Epithelial cell of esophagus (primary cell): ENCODE measurements at places on chromosomes 11 and 22.

DNA sequence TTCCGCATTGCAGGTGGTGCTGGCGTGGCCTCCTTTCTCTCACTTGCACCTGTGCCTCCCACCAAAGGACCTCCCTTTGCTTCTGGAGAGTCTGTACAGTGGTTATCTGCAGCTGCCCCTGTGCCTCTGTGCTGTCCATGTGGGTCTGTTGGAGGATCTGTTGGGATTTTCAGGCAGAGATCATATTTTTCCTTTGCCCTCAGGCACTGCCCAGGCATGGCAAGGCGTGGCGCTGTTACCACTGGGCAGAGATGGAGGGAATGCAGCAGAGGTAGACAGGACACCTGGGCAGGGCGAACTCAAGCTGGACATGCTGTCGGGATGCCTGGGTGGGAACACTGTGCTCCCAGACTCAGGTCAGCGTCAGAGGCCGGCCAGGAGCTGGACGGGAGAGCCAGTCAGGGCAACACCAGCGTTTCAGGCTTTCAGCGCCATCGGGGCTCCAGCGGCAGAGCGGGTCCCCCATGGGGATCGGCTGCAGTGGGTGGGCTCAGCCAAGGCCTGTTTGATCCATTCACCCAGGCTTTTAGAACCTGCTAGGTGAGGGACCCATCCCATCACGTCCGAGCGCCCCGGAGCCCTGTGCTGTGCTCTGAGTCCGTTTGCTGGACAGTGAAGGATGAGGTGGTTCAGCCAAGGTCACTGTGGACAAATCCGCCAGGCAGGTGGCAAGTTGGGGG, 718.9 kb downstream of the BRD1 start:
- DNase-seq = no peak

DNA sequence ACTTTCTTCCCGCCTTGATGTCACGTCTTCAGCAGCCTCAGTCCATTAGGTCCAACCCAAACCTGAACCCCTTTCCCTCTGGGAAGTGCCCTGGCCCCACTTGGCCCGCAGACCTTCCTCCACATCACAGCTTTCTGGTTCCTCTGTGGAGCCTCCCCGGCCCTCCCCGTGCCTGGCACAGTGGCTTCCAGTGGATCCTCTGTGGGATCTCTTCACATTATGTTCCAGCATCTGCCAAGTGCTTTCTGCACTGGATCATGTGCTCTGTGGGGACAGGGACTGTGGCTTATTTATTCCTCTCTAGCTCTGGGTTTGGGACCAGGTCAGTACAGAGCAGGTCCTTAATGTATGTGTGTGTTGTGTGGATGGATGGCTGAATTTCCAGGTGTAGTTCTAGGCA, 30.9 kb downstream of the POLR3H start:
- DNase-seq = no peak

- peak; percentile 44 for DNase-seq
Measured at GRCh38 chr11:67614730-67615714, 8.3 kb downstream of the NDUFV1 start.

DNA sequence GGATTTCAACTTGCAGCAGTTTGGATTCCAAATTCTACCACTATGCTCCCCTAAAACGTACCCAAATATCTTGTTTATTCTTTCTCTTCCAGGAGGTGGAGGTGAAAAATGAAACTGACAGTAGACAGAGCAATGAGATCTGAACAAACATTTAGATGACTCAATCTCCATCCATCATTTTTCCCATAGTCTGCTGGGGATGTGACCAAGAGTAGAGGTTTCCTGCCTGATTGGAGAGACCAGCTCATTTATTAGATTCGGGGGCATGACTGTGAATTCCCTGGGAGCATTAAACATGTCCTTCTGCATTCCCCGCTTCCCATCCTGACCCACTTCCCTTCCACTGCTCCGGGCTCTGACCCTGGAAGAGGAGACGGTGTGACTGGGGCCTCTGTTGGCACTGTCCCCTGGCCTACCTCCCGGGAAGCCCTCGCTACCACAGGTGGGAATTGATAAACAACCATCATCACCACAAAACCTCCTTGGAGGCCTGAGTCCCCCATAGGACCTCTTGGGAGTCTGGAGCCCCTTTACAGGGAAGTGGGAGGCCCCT, 20.3 kb downstream of the DKK3 start:
- peak; percentile 52 for DNase-seq

DNA sequence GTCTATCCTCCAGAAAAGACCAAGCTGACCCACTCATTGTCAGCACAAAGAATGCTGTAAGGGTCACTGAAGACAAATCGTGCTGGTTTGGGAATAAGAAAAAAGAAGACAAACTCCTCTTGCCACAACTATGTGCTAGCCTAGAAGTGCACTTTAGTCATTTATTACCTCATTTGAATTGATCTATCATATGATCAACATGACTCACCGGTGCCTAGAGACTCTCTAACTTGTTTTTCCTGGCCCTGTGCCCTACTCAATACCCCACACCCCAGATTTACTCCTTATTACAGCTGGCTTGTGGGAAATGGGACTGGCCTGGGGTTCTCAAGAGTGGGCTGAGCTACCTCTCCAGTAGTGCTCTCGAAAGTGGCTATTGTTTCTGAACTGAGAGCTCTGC, 35.9 kb upstream of the HORMAD2 start:
- DNase-seq = peak; percentile 91
